ENCODE measurements at places on chromosomes 7 and 10.
A peak's percentile ranks its signal among the peaks of the same experiment; 100 is the strongest.

GRCh38 chr10:95116869-95117269, 47.6 kb upstream of the CYP2C8 start:
- DNase-seq = no peak

DNA sequence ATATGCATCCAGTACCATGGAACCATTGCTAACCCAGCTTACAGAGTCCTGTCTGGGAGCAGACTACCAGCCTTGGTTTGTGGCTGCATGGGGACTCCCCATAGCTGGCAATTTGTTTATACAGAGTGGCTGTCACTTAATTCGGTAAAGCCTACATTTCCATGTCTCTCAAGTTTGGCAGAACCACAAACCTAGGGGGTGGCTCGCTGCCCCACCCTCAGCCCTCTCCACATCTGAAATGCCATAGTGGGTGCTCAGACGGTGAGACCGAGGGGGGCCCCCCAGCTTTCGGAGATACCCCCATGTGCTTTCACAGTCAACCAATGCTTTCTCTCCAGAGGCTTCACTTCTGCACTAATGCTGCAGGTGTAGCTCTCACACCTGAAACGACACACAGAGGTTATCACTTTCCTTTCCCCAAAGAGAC, 75.5 kb upstream of the KAT6B start:
- DNase-seq = no peak

- DNase-seq = no peak
Measured at GRCh38 chr10:114303556-114303955, 64.5 kb downstream of the VWA2 start.

- DNase-seq = no peak
Measured at GRCh38 chr10:110528224-110528996, 30.7 kb downstream of the DUSP5 start.

GRCh38 chr10:105017116-105017515, 376.0 kb downstream of the SORCS3 start:
- DNase-seq = peak; percentile 20
